NCI-H774 (cell line): ENCODE measurements at places on chromosomes 3 and 15.
A peak's percentile ranks its signal among the peaks of the same experiment; 100 is the strongest.

- DNase-seq = no peak
Measured at GRCh38 chr15:43541785-43542184, 24.4 kb downstream of the MAP1A start.

GRCh38 chr3:22960105-22960984 is 242.8 kb upstream of the UBE2E2 start:
- DNase-seq = peak; percentile 47

DNA sequence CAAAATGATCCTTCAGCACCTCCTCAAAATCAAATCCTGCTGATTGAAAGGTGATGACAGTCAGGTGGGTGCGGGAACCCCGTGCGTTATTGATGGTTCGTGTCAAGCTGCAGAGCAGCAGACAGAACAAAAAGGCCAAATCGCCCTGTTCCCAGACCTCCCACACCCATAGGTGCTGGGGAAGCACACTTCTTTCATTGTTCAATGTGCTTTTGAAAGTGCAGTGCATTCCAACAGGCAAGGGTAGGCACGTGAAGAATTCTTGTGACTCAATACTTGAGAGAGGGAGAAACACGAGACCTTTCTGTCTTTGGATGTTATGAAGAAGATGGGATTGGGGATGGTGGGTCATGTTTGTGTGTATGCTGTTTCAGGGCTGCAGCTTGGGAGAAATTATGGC is 514.0 kb downstream of the MCTP2 start:
- DNase-seq = no peak

DNA sequence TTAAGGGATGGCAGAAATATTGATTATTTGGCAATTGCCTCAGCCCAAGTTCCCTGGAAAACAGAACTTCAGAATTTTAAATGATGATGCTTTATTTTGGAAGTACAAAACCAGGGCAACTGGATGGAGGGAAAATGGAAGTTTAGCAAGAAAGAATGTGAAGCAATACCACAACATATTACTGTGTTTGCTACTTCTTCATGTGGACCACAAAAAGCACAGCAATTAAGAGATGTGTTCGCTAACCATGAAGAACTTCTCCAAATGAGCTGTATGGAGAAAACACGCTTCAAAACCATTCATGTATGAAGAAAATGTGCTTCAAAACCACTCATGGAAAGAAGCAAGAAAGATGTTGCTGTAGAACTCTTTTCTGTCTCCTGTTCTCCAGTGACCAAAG is 64.7 kb upstream of the ARL6 start:
- DNase-seq = no peak

GRCh38 chr3:186818956-186819355 is 12.7 kb upstream of the RFC4 start:
- DNase-seq = no peak

DNA sequence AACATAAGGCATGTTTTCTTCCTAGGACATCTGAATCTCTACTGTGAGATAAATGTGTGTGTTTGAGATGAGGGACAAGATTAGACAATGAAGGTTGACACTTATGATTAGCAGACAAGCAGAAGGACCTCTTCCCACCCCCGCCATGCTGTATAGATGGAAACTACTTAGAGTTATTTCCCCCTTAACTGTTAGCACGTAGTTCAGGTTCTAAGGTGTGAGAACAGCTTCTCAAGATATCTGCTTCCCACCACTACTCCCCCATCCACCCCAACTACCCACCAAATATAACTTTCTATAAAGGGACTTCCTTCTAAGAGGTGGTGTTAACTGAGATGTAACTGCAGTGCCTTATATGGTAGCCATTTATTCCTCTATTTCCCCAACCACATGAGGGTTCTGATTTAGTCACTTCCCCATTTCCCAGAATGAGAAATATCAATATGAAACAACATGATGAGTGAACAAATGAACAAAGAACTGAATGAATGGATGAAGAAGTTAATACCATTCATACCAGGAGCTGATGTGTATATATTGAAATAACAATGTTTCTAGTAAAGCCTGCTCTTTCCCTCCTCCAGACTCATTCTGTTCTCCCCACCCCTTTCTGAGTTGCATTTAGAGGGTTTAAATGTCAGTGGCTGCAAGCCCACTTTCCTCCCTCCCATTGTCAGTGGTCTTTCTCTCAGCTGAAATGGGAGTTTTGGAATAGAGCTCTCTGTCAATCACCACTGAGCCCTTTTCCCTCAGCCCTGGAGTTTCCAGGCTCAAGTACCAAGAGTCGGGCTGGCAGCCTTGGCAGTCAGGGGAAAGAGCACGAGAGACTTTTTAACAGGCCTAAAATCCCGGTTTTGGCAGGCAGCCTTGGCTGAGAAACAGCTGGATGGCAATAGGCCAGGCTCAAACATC is 7.7 kb upstream of the RFTN1 start:
- no peak for DNase-seq

- no peak for DNase-seq
Measured at GRCh38 chr15:78405336-78405924, 32.6 kb upstream of the IREB2 start.

GRCh38 chr3:139521816-139522215 is 17.7 kb downstream of the RBP1 start:
- no peak for DNase-seq

GRCh38 chr3:176766862-176767261 is 430.4 kb downstream of the TBL1XR1 start:
- DNase-seq = no peak

DNA sequence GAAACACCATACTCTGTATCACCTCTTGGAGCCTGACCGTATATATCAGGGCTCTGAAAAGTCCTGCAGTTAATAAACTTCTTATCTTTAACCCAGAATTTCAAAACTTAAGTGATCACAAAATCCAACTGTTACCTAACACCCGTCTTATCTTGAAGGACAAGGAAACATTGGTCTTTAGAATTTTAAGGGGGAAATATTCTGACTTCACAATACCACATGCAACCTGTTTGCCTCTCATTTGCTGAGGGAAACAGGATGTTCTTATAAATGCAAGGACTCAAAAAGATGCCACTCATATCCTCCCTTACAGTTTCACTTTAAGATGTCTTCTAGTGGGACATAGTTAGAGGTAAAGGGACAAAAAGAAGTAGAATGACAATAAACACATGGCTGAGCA is 67.9 kb downstream of the CRTC3 start:
- no peak for DNase-seq

DNA sequence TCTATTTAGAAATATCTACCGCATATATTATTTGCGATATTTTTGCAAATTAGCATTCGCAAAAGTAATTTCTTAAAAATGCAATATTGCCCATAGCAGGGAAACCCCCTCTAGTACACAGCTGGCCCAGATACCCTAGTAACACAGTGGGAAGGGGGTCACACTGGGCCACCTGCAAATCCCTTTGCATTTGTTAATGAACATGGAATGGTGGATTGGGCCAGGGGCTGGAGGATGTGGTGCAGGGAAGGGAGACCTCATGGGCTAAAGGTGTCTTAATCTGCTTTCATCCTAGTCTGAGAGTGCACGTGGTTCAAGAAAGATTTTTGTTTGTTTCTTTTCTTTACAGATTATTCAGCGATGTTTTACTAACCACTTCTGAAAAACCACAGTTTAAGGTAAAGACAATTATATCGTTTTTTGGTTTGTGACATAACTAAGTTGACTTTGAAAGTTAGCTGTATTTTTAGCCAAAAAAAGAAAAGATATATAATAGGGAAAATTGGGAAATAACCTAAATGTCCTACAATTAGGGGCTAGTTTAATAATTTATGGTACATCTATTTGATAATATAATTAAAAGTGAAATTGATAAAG is 30.0 kb downstream of the PDHB start:
- no peak for DNase-seq

- DNase-seq = no peak
Measured at GRCh38 chr3:196981657-196982056, 13.0 kb upstream of the PIGZ start.

GRCh38 chr3:136787349-136787748 is 31.6 kb upstream of the SLC35G2 start:
- no peak for DNase-seq

- no peak for DNase-seq
Measured at GRCh38 chr3:197539651-197540051, 16.1 kb downstream of the BDH1 start.

DNA sequence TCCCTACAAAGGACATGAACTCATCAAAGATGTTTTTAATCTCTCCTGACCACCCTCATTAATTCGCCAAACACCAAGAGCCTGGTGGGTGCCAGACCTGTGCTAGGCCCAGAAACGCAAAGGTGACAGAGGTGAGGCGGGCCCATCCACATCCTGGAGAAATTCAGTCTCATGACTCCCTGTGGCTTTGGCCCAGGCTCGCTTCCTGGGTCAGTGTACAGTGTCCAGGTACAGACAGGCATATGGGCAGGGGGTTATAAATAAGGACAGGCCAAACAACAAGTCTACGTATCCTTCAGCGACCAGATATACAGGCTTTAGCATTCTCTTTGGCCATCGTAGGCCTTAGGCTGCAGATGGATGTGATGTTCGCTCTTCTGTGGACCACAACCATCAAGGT is 945 bp upstream of the PLA2G4F start:
- no peak for DNase-seq

- DNase-seq = no peak
Measured at GRCh38 chr15:82714016-82714415, 4.3 kb upstream of the AP3B2 start.

DNA sequence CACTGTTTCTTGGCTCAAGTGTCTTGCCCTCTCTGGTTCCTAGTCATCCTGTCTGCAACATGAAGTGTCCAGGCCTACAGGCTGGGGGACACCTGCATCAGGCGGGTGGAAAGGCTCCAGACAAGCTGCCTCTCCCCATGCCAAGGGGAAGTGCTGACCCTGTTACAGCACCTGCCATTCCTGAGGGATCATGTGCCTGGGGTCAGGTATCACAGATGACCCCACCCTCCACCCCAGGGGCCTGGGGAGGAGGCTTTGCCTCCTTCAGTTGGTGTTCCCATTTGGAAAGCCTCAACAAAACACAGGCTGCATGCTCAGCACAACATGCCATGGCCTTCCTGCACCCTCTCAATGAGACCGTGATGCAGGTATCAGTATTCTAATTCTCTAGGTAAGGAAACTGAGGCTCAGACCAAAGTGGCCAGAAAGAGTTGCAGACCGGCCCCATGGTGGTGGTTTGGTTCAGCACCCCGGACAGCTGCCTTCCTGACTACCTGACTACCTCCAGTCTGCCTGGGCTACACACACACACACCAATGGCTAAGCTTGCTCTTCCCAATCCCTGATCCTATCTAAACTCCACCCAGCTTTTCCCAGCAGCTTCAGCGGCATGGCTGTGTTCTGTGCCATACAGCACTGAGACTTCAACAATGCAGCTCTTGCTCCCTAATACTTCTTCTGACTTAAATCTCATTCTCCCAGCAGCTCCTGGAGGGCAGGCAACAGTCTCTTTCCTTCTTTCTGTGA is 69.7 kb upstream of the LINGO1 start:
- DNase-seq = no peak

GRCh38 chr3:149560617-149561016 is 86.1 kb downstream of the TM4SF4 start:
- DNase-seq = no peak

DNA sequence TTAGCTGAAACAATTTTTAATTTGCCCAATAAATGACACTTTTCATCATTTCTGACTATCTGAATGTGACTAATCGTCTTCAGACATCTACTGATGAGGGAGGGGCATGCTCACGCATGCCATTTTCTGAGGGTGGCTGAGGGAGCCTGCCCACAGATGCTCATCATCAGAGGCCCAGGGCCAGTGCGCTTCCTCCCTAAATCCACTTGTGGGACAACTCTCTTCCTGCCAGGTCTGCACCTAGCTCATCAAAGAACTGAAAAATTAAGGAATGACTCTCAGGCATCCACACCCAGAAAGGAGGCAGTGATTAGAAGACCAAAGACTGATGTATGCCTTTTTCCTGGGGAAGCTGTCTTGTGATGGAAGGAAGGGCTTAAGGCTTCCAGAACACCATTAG is 22.8 kb downstream of the RTP3 start:
- no peak for DNase-seq

DNA sequence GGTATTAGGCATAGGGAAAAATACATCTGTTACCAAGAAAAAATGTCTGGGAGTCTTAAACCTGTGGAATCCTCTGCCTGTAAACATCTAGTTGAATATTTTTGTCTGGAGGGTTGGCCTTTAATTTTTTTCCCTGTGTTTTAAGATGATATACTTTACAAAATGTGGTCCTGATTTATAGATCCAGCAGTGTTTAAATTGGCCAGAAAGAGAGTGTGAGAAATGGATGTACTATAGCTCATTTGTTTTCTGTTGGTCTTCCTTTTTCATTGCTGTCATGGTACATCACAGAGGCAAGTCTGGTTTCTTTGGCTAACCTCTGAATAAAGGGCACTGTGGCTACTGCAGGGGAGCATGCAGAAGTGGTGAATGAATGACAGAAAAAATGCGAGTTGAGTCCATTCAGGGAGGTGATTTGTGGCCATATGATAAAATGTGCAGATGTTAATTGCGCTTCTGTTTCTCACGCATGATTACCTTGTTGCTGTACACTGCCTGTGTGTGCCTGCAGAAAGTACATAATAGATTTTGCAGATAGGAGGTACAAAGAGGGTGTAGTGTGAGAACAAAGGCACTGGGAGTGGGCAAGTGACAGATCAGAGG is 150.0 kb downstream of the NFKBIZ start:
- no peak for DNase-seq

DNA sequence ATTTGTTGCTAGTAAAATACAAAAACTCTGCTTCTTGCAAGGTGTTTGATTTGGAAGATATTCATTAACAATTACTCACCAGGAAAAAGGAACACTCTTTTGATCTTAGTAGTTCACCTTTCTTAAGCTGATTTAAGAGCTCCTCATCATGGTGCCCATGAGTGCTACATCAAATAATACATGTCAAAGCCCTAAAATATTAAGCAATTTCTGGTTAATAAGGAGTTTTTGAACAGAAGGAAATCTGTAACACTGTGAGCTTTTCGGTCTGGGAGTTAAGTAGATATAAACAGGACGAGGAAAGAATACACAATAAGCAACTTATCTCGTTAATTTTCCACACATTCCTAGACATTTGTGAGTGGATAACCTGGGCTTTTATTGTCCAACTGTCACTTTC is 83.9 kb upstream of the DCBLD2 start:
- DNase-seq = no peak

DNA sequence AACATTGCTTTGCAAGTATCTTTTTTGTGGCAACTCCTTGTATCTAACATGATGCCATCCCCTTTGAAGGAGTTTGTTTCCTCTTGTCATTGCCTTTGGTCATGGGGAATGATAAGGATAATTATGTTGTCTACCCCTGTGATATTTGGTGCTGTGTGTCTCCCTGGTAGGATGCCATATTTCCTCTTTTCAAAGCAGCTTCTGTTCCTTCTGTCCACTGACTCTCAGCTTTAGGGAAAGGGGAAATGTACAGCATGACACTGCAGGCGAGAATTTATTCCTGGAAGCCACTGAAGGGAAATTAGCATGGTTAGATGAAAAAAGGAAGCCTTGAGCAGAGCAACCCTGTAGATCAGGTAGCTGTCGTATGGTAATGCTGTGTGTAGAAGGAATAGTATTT is 576.7 kb downstream of the CADM2 start:
- no peak for DNase-seq

GRCh38 chr3:24017305-24017704 is 72.2 kb downstream of the NR1D2 start:
- DNase-seq = no peak
